ENCODE measurements at places on chromosomes 5 and 9.

GRCh38 chr9:131868766-131869165 is 128.9 kb upstream of the RAPGEF1 start:
- no peak for DNase-seq

DNA sequence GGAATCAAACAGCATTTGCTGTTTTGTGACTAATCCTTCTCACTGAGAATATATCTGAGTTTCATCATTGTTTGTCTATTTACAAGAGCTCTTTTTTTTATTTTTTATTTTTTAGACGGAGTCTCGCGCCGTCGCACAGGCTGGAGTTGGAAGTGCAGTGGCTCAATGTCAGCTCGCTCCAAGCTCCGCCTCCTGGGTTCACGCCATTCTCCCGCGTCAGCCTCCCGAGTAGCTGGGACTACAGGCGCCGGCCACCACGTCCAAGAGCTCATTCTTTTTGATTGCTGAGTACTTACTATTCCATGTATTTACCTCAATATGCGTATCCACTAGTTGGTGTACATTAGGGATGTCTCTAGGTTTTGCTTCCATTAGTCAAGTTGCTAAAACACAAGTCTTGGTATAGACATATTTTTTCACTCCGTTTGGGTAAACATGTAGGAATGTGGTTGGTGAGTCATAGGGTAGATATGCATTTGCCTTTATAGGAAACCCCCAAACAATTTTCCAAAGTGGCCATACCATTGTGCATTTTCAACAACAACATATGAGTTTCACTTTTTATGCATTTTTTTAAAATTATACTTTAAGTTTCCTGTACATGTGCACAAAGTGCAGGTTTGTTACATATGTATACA is 1005.0 kb upstream of the CDH10 start:
- no peak for DNase-seq

DNA sequence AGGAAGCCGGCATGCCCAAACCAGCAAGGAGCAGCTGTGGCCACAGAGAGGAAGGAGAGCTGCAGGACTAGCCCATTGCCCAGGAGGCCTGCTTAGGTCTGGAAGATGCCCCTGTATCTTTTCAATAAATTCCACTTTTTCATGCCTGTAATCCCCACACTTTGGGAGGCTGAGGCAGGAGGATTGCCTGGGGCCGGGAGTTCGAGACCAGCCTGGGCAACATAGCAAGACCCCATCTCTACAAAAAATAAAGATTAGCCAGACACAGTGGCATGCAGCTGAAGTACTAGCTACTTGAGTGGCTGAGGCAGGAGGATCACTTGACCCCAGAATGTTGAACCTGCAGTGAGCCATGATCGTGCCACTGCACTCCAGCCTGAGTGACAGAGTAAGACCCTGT is 5.3 kb upstream of the TSC1 start:
- no peak for DNase-seq

- DNase-seq: no peak
Measured at GRCh38 chr5:131210151-131210510, 39.4 kb downstream of the LYRM7 start.

- no peak for DNase-seq
Measured at GRCh38 chr9:37534901-37535300, 41.3 kb downstream of the FBXO10 start.

DNA sequence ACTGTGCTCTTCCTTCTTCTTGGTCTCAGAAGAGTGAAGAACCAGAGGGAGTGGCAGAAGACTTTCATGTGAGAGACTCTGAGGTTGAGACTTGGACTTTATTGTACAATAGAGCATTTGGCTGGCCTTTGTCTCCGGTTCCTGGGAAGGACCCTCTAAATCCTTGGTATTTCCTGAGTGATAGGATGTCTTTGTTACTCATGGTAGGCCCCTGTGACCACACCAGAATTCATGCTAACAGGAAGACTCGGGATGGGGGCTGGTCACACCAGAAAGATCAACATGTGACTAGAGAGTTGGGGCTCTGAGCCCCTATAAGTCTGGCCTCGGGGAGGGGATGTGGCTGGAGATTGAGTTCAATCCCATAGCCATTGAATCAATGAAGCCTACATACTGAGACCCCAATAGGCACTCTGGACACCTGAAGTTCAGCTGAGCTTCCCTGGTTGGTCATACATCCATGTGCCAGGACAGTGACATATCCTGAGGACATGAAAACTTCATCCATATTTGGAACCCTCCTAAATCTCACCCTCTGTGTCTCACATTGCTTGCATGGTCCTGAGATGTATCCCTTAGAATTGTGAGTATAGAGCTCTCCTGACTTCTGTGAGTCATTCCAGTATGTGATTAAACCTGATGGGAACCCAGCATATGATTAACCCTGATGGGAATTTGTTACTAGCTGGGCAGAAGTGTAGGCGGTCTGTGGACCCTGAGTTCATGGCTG is 201.7 kb downstream of the GADD45G start:
- no peak for DNase-seq

All from stimulated activated CD8-positive, alpha-beta memory T cell treated with anti-CD3 and anti-CD28 coated beads, Interleukin-2, amount 100 ng/mL, for 1 hour (primary cell).